Forelimb muscle (tissue), 1 donor: ENCODE measurements at places on chromosomes 3 and 15.

GRCh38 chr3:51819709-51820406 is 40.8 kb upstream of the IQCF6 start:
- no peak for DNase-seq

- DNase-seq, result no peak
Measured at GRCh38 chr15:58318517-58318916, 113.3 kb upstream of the LIPC start.

DNA sequence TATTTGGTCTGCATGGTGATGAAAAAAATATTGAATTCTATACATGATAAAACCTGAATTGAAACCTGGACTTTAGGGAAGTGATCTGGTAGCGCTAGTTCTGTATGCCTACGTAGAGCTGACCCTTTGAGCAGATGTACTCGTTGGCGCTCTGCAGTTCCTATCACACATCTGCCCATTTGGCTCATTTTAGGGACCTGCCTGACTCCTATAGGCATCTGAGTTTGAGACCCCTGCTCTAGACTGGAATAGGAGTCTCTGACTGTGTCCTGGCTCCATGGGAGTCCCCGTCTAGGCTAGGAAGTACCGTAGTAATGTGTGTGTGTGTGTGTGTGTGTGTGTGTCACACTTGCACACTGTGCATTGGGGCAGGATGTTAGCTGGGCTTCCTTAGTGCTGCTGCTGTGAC is 21.2 kb downstream of the STARD5 start:
- DNase-seq, result no peak

DNA sequence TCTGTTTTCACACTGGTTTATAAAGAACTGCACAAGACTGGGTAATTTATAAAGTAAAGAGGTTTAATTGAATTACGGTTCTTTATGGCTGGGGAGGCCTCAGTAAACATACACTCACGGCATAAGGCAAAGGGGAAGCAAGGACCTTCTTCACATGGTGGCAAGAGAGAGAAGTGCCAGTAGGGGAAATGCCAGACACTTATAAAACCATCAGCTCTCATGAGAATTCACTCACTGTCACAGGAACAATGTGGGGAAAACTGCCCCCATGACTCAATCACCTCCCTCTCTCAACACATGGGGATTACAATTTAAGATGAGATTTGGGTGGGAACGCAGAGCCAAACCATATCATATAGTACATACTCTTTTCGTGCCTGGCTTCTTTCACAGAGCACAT is 42.4 kb downstream of the MAP2K1 start:
- no peak for DNase-seq

- no peak for DNase-seq
Measured at GRCh38 chr3:160450846-160451245, 1.3 kb upstream of the TRIM59 start.

GRCh38 chr3:149018247-149018646 is 26.9 kb downstream of the GYG1 start:
- DNase-seq, result no peak

GRCh38 chr3:47476644-47477199 is 981 bp upstream of the SCAP start:
- no peak for DNase-seq

DNA sequence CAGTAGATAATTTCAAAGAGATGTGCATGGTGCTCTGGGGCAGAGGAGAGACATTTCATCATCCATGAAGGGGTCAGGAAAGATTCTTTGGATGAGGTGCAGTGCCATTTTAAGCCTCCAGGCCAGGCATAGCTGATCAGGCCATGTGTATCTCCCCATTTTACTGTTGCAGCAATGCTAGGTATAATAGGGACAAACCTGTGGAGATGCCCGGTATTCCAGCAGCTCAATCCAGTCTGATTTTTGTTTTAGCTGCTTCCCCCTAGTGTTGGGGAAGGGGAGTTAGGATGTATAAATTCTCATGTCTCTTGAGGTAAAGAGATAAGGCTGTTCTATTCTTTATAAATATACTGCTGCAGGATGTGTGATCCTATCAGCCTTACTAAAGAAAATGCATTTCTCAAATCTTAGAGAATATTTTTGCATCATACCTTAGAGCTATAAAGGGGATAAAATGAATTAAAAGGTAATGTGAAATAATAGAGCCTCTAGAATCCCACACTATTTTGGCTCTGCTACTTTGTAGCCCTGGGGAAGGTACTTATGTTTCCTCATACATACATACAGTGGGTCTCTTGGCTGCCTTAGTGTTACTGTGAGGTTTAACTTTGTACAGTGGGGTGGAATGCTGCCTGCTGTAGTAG is 5.2 kb downstream of the CDV3 start:
- no peak for DNase-seq
